ENCODE measurements at places on chromosomes 1 and 21.

GRCh38 chr1:77742011-77742555, 17.6 kb downstream of the USP33 start:
- DNase-seq = no peak

GRCh38 chr1:42873670-42874069, 27.3 kb downstream of the ZNF691 start:
- no peak for DNase-seq

DNA sequence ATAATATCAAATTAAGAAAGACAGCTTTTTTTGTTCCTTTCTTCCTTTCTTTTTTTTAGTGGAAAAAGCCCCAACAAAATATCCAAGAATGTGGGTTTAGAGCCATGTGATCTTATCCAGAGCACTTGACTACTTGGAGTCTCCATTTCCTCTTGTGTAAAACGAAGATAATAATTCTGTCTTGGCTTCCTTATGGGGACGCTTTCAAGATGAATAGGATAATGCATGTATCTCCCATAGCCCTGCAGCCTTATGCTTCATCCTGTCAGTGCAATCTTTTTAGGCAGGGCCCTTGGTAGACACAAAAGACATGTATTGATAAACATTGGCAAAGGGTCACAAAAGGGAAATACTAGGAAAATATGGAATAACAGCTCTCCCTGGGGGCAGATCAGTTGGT, 34.8 kb downstream of the ZBTB18 start:
- no peak for DNase-seq

GRCh38 chr1:43438953-43439581, 14.7 kb downstream of the HYI start:
- no peak for DNase-seq

GRCh38 chr1:36944883-36945282, 89.4 kb downstream of the GRIK3 start:
- DNase-seq = no peak

- DNase-seq = no peak
Measured at GRCh38 chr1:61182049-61182448, 99.7 kb downstream of the NFIA start.

DNA sequence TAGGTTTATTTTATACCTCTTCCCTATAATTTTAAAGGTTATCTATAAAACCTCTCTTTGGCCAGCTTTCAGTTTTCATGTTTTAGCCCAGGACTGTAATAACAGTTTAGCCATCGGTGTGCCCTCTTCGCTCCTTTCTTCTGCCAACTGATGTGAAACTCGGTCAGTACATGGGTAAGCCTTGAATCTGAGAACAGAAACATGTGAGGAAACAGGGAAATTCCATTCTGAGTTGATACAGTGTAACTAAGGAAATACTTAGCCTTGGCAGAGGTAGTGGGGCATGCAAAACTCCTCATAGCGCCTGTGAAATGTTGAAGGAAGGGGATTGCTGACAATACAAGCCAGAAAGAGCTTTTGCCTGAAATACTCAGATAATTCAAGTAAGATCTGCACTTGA, 465.2 kb downstream of the NCAM2 start:
- DNase-seq = peak; percentile 14

- DNase-seq = no peak
Measured at GRCh38 chr1:21608798-21609197, 60.4 kb downstream of the RAP1GAP start.
